CD8-positive, alpha-beta memory T cell (primary cell): ENCODE measurements at places on chromosomes 3 and 15. TPM values are rescaled to one million over a fixed set of nuclear protein-coding genes. Genes with fewer than 3 reads are reported as not detected.

Gene NUTM1
- polyA plus RNA-seq, result not detected

Gene ALDH1A2
- not detected for polyA plus RNA-seq

- DNase-seq, result no peak
- peaks cover 24% of the 10 kb centered on the region for H3K36me3 ChIP-seq
- H3K4me1 ChIP-seq, result no peaks in the 10 kb centered on the region
- no peaks in the 10 kb centered on the region for H3K27me3 ChIP-seq
- no peak overlapping the region for H3K4me3 ChIP-seq
Measured at GRCh38 chr15:51887887-51888592, 58.6 kb downstream of the TMOD3 start.

DNA sequence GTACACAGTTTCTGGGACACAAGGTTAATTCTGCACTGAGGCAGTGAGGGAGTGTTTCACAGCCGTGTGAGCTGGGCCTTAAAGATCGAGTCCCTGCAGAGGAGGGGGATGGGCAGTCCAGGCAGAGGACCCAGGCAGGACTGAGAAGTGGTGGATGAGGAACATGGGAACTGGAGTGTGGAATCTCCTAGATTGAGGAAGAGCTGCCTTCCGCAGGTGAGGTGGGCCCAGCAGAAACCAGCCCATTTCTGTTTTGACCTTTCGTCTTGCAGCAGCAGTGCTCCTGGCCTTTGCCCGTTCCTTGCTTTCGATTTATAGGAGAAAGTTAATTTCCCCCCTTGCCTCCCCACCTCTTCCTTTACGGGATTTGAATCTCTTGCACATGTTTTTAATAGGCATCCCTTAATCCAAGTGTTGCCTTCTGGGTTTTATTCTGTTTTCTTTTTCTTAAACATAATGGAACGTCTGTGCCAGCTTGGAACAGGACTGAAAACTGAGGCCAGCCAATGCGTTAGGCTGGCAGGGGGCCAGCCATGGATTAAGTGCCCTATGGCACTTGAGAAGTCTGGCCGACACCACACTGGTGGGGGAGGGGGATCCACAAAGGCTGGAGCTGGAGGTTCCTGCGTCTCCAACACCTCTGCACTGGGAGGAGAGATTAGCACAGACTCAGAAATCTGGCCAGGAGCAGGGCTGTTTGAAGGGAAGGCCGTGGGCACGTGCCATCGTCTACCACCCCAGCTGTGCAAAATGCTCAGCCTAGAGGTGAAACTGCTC, 78.1 kb downstream of the AAGAB start:
- peaks cover 6% of the 10 kb centered on the region for H3K4me1 ChIP-seq
- DNase-seq, result no peak
- H3K36me3 ChIP-seq, result peaks cover 17% of the 10 kb centered on the region
- H3K27me3 ChIP-seq, result no peaks in the 10 kb centered on the region
- H3K4me3 ChIP-seq, result no peak overlapping the region

Gene NEIL1
- 2.9 TPM for polyA plus RNA-seq

DNA sequence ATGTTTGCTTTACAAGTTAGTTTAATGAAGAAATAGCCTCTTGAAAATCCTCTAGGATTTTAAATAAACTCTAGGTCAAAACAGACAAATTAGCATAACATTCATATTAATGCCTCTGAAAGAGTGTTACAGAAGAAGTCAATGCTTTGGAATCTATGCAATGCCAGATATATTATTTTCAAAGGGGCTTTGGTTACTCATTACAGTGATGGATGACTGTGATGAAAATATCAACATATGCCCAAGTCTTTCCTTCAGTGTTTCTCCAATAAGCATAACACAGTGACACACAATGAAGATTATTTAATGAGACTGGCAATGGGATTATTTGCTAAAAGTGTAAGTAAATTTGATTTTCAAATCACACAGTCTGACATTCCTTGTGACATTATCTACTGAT, 1247.2 kb downstream of the ROBO2 start:
- H3K27ac ChIP-seq, result no peak overlapping the region
- H3K4me3 ChIP-seq, result no peak overlapping the region
- H3K4me1 ChIP-seq, result no peaks in the 10 kb centered on the region
- no peaks in the 10 kb centered on the region for H3K27me3 ChIP-seq
- no peaks in the 10 kb centered on the region for H3K36me3 ChIP-seq

GRCh38 chr3:55330756-55331155, 156.3 kb downstream of the WNT5A start:
- H3K36me3 ChIP-seq, result no peaks in the 10 kb centered on the region
- no peak for DNase-seq
- H3K4me1 ChIP-seq, result no peaks in the 10 kb centered on the region

DNA sequence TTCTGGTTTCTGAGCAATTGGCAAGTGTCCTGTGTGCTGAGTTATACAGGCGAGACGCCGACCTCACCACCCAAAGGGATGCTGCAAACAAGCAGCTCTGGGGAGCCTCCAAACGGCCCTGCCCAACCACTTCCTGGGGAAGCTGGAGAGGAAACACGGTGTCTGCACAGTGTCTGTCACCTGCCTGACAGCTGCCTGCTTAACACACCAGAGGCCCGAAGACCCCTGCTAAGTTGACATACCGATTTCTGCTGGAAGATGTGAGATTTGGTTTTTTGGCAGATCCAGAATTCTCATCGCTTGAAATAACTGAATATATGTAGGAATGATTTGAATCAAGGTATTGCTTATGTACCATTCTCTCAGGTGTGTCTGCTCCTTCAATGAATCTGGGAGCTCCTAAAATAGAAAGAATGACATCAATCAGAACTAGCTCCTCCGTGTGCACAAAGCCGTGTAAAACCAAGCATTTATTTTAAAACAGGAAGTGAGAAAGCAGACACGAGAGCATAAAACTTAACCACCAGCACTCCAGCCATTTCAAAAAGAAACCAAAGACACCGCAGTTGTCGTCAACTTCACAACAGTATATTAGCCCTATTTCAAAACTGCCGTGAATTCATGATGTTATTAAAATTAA, 27.2 kb downstream of the LRRC2 start:
- peak overlapping the region; percentile 58 for H3K27ac ChIP-seq
- peak overlapping the region; percentile 37 for H3K4me3 ChIP-seq
- peaks cover 44% of the 10 kb centered on the region for H3K4me1 ChIP-seq
- H3K27me3 ChIP-seq, result no peaks in the 10 kb centered on the region

DNA sequence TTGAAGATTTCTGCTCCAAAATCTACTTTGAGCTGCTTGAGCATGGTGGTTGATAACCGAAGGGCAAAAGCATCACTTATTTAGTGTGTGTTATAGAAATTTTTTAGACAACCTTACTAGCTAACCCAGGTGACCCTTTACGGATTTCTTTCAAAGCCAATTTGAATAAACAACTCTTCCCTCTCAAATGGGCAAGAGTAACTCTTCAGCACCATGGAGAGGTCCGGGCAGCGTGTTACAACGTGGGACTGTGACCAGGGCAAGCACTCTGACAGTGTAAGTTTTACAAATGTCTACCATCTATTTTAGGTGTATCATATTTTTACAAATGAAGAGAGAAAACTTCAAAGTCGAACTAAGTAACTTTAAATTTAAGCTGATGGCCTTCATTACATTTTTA, 471.8 kb downstream of the MFSD1 start:
- H3K27me3 ChIP-seq, result no peaks in the 10 kb centered on the region
- no peak for DNase-seq
- H3K4me1 ChIP-seq, result no peaks in the 10 kb centered on the region
- H3K36me3 ChIP-seq, result no peaks in the 10 kb centered on the region

Gene ERICH6
- polyA plus RNA-seq, result not detected

Gene CNTN4
- polyA plus RNA-seq, result not detected

DNA sequence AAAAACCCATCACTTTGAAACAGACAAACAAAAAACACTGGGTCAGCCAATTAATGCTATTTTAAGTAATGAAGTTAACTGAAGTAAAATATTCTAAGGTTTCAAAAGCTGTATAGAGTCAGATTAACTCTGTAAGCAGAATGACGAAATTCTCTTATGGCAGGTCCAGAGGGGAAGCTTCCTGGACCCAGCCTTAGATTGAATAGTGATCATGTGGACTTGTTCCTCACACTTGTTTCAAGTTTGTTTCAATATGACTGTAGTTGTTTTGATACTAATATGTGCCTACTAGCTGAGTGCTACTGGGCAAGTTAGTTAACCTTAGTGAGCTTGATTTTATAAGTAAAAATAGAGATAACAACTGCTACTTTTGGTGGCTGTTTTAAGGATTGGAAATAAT, 32.6 kb downstream of the PLS1 start:
- H3K27me3 ChIP-seq, result no peaks in the 10 kb centered on the region
- DNase-seq, result no peak
- H3K4me3 ChIP-seq, result no peak overlapping the region
- H3K4me1 ChIP-seq, result no peaks in the 10 kb centered on the region

Gene DOCK3
- polyA plus RNA-seq, result 0.16 TPM

Gene ECE2
- not detected for polyA plus RNA-seq

Gene ZNF660
- polyA plus RNA-seq, result 0.07 TPM

Gene PCSK6
- 1.7 TPM for polyA plus RNA-seq

DNA sequence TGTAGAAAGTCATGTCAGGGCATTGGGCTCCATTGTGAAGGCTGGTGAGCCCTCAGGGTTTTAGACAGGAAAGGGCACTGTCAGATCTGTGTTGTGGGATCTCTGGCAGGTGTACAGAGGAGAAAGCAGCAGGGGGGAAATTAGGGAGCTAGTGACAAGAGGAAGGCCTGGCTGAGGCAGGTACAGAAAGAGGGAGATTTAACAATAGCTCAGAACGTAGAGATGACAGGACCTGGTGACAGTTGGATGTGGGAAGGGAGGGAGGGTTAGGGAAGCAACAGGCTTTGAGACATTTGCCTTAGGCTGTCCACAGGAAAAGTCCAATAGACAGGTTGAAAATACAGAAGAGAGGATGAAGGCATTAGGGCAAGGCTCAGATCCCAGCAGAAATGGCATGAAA, 288.1 kb downstream of the EPHB1 start:
- H3K4me1 ChIP-seq, result no peaks in the 10 kb centered on the region
- H3K4me3 ChIP-seq, result no peak overlapping the region
- no peaks in the 10 kb centered on the region for H3K27me3 ChIP-seq
- no peak overlapping the region for H3K27ac ChIP-seq
- no peaks in the 10 kb centered on the region for H3K36me3 ChIP-seq

- no peak overlapping the region for H3K27ac ChIP-seq
- H3K36me3 ChIP-seq, result peaks cover 4% of the 10 kb centered on the region
- H3K27me3 ChIP-seq, result no peaks in the 10 kb centered on the region
- H3K4me3 ChIP-seq, result no peak overlapping the region
Measured at GRCh38 chr3:11562277-11562881, 81.3 kb downstream of the VGLL4 start.

- H3K36me3 ChIP-seq, result no peaks in the 10 kb centered on the region
- no peak overlapping the region for H3K27ac ChIP-seq
- H3K4me1 ChIP-seq, result peaks cover 26% of the 10 kb centered on the region
- no peak overlapping the region for H3K4me3 ChIP-seq
- no peak for DNase-seq
Measured at GRCh38 chr3:195558602-195559001, 15.5 kb upstream of the PPP1R2 start.

- H3K36me3 ChIP-seq, result no peaks in the 10 kb centered on the region
- H3K27me3 ChIP-seq, result no peaks in the 10 kb centered on the region
- H3K4me1 ChIP-seq, result no peaks in the 10 kb centered on the region
- no peak for DNase-seq
- H3K4me3 ChIP-seq, result no peak overlapping the region
Measured at GRCh38 chr3:188631291-188632010, 477.5 kb downstream of the LPP start.
